ENCODE measurements at places on chromosomes 1 and 21.

DNA sequence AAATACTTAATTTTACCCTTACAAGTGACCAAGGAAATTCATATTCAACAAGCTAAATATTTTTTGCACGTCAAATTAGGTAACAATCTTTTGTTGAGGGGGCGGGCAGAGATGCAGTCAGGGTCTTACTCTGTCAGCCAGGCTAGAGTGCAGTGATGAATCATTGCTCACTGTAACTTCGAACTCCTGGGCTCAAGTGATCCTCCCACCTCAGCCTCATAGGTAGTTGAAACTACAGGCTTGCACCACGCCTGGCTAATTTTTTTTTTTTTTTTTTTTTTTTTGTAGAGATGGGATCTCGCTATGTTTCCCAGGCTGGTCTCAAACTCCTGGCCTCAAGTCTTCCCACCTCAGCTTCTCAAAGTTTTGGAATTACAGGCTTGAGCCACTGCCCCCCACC is 26.5 kb downstream of the PHTF1 start:
- DNase-seq = no peak

GRCh38 chr1:116909512-116910378 is at the start of gene PTGFRN:
TSS of gene PTGFRN (plus strand) at chr1:116909916. CDS start at chr1:116910204, 288 bp downstream.
- DNase-seq = no peak

DNA sequence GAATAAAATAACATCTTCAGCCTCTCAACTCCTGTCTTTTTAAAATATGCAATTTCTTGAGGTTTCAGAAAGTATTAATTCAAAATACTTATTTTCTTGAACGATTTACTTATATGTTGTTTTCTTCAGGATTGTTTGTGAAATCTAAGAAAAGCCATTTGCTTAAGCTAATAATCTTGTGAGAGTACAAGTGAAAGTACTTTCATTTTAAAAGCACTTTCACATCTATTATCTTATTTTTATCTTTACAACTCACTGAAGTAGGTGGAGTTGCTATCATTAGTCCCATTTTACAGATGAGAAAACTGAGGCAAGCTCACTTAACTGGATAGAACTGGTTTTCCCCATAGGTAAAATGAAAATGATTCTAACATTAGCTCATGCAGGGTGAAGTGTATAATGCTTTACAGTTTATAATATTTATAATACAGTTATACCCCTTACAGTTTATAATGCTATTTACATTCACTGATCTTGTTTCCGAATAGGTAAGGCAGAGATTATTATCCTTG is 4.7 kb upstream of the PLPP3 start:
- DNase-seq = no peak

GRCh38 chr1:63636192-63637105 is 43.2 kb downstream of the PGM1 start:
- no peak for DNase-seq

DNA sequence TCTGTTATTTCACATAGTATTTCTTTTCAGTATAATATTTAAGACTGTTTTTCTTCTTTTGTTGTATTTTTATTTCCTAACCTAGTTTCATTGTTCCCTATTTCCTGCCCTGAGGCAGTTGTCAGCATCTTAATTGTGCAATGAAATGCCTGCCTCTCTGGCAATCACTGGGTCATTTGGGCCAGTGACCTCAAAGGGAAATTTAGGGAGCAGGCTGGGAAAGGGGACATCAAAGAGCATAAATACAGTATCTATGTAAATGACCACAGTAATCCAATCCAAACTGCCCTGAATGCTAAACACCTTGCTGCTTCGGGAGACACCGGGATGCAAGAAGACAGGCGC is 147.8 kb downstream of the TLR5 start:
- no peak for DNase-seq

GRCh38 chr1:232969799-232970198 is 19.4 kb downstream of the NTPCR start:
- DNase-seq = no peak
